ENCODE measurements at places on chromosomes 5 and 9.

DNA sequence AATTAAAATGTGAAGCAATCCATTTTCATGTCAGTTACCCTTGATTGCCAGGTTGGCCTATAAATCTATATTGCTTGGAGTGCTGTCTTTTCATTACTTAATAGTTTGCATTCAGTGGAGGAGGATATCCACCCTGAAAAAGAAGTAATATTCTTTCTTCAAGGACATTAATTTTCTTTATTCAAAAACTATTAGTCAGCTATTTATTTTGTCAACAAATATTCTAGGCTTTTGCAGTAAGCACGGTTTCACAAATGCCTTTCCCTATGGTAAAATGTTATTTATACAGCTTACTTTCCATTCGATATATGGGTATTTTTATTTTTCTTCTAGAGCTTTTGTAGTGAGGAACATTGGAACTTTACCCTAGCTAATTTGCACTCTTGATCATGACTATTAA lies 1176.9 kb upstream of the NUDT12 start:
- DNase-seq, result no peak

- DNase-seq, result no peak
Observed at GRCh38 chr9:6909181-6909580, 151.4 kb downstream of the KDM4C start.

DNA sequence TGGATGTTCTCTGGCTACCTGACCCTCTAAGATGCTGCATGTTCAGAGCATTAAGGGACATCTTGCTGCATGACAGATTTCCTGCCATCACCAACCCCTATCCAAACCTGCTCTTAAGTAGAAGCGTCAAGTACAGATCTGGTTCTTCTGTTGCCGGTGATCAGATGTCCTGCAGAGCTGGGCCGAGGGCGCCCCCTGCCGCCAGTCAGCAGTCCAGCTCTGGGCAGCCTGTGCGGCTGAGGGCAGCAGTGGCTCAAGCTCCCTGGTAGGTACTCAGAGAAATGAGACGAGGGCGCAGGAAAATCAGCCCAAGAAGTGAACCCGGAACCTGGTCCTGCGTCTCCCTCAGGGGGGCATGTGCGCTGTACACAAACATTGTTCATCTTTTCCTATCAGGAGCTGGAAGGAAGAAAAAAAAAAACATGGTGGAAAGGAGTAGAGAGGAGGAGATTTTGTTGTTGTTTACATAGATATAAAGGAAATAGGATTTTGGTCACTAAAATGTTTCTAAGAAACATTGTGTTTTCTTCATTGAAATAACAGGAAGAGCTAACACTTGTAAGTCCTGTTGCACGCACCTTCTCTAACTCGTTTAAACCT lies 95.8 kb downstream of the CFAP90 start:
- no peak for DNase-seq

GRCh38 chr5:60335913-60336312 lies 364.1 kb downstream of the DEPDC1B start:
- DNase-seq, result no peak

GRCh38 chr5:90093751-90094485 lies 315.6 kb downstream of the CETN3 start:
- no peak for DNase-seq

- DNase-seq, result no peak
Observed at GRCh38 chr9:37424686-37425297, 2.3 kb downstream of the GRHPR start.

GRCh38 chr5:134003064-134003816 lies 1.5 kb downstream of the VDAC1 start:
- DNase-seq, result no peak

Measured in lower leg skin (tissue), 4 donors.